ENCODE measurements at places on chromosomes 5 and 9.

DNA sequence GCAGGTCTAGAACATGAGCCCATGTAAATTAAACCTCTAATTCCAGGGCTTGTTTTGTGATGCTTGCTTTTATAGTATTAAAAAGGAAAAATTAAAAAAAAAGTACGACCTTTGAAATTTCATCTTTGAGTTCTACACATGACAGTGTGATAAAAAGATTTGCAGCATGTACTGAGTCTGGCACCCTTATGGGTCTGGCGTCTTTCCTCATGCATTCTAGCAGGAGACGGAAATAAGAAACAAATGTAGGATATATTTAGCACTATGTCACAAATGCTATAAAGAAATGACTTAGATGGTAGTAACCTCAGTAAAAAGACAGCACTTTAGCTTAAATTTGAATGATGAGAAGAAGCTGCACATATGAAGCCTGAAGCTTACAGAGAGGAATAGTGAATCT is 1474.3 kb upstream of the CDH6 start:
- DNase-seq = no peak

- no peak for DNase-seq
Observed at GRCh38 chr9:21314152-21314551, 9.0 kb upstream of the IFNA5 start.

- no peak for DNase-seq
Observed at GRCh38 chr5:178595150-178595549, 5.0 kb upstream of the COL23A1 start.

DNA sequence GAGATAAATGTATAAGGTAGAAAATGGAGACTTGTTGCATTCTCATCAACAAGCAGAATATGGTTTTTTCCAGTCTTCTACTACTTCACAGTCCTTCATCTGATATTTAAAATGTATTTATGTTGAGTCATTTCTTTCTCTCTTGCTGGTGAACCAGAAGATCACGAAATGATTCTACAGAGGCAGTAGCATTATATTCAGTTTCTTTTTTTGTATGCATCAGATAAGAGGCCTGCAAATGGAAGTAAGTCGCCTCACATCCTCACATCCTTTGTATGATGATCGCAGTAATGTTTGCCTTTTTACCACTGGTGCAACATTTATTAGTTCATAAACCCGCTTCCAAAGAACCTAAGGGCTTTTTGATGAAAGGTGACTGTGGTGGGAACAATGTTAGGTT is 22.1 kb upstream of the IL13 start:
- DNase-seq = no peak

DNA sequence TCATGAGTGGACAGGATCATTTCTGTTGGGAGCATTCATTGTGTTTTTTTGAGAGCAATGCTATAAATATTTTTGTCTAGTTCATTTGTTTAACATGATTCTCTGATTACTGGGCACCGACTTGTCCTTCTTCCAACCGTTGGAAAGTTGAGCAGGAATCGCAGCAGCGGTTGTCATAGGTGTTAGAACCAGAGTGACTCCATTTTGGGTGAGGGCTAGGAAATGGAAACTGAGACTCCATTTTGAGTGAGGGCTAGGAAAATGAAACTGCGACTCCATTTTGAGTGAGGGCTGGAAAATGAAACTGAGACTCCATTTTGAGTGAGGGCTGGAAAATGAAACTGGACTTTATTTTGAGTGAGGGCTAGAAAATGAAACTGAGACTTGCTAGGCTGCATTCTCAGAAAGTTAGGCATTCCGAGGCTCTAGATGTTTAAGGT is 100.6 kb downstream of the ICE1 start:
- no peak for DNase-seq

DNA sequence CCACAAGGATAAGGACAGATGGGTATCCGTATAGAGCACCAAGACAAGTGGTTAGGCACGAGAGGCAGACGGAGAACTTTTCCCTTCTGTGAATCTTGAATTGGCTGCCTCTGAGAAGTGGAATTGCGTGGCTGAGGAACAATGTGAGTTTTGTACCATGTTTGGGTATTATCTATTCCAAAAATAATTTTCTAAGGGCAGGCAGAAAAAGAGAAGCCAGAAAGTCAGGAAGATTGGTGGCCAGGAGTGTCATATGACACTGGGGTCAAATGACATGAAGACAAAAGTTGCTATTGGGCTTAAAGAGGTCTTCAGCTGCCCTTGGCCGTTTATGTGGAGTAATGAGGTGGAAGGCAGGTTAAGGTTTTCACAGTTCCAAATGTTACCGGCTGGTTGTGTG is 14.5 kb downstream of the HABP4 start:
- no peak for DNase-seq

GRCh38 chr5:146851133-146851532 is 27.4 kb downstream of the PPP2R2B start:
- no peak for DNase-seq

DNA sequence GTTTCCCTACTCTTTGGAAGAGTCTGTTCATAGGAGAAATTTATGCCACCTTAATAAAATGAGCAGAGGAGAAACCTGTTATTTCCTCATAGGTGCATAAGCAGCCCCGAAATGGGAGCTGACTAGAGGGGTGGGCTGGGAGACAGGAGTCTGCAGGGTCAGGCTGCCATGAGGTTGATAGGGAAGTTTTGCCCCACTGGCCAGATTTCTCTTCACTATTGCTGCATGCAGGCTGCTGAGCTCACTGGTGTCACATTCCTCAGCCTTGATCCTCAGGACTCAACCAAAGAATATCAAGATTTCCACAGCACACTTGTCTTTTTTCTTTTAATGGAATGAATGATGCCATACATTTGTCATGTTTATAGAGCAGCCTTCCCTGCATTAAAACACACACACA is 60.7 kb downstream of the BHMT start:
- no peak for DNase-seq

GRCh38 chr9:98236901-98237487 is 18.5 kb downstream of the TBC1D2 start:
- DNase-seq = no peak

GRCh38 chr5:91514400-91514799 is 131.3 kb upstream of the ARRDC3 start:
- DNase-seq = no peak
